ENCODE measurements at places on chromosomes 7 and 10. TPM values are rescaled to one million over a fixed set of nuclear protein-coding genes. Genes with fewer than 3 reads are reported as not detected.

Gene GPR26
- total RNA-seq = not detected

Gene PRPS1L1
- not detected for total RNA-seq

Gene AVPI1
- total RNA-seq = 20.5 TPM

Gene EPHA1
- total RNA-seq = 39.3 TPM

Gene GPR158
- 9.0 TPM for total RNA-seq

Gene DNAJB9
- 13.3 TPM for total RNA-seq

Gene LRRC17
- not detected for total RNA-seq

Gene TMEM236
- total RNA-seq = 0.20 TPM

Data from PC-9 (cell line).